ENCODE measurements at places on chromosomes 4 and X.
A peak's percentile ranks its signal among the peaks of the same experiment; 100 is the strongest.

DNA sequence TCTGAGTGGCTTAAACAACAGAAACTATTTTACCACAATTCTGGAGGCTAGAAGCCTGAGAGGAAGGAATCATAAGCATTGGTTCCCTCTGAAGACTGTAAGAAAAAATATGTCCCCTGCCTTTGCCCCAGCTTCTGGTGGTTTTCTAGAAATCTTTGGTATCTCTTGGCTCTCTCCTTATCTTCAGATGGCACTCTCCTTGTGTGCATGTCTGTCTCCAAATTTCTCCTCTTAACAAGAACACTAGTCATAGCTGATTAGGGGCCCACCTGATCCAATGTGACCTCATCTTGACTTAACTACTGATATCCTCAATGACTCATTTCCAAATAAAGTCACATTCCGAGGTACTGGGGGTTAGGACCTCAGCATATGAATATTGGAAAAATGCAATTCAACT is 635.0 kb upstream of the NR3C2 start:
- DNase-seq: no peak

GRCh38 chr4:83139514-83140156 is 25.1 kb upstream of the PLAC8 start:
- no peak for DNase-seq

GRCh38 chr4:16503421-16504100 is 277.3 kb upstream of the TAPT1 start:
- DNase-seq: no peak

DNA sequence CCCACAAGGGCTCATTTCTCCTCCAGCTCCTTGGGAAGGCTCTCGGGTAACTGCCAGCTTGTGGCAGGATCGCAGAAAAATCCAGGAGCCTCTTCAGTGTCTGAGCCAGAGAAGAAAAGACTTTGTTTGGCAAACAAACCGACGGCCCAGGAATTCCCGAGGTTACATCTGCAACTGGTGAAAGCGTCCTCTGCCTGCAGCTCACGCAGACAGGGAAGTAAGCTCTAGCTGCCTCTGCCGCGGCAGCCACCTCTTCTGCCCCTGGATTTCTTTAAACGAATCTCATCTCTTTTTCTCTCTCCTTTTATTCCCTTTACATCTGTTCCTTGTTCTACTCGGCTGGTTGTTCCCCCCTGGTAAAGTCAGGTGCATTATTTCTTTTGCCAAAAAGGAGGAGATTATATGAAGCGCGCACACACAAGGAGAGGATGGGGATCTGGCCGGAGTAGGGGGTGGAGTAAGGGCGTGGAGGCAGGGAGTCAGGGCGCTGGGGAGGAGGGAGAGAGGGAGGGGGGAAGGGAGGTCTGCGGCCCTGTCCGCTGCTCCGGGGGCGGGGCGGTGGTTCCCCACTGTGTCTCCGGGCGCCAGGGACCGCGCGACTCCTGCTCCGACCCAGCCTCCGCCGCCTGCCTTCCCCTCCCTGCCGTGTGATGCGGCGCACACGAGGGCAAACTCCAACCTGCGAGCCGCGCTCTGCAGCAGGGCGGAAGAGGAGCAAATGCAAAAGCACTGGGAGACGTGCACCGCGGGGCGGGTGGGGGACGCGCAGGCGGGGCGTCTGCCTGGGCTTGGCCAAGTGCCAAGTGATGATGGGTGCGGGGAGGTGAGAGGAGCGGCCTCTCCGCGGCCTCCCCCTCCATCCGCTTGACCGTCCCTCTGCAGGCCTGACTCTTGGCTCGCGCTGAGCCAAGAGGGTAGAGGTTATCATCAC is at the start of gene DCHS2:
DCHS2 (minus strand) TSS at position 459 of the 931 bp plus-strand sequence; CDS start at position 15, 444 bp downstream.
- DNase-seq: no peak

DNA sequence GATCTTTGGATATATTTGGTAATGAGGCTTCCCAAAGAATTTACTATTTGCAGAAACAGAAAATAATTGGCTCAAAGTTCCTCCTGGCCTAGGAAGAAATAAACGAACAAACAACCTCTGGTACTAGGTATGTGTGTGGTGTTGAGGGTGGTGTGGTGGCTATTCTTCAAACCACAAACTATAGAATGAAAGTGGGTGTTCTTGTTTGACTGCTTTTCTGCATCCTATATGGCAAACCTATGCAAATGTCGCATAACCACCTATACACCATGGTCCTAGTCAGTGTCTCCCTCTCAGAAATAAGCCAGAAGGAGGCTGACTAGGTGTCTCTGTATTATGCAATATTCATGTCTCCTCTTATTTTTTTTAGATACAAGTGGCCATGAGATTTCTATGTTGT is 106.6 kb upstream of the PCDH18 start:
- no peak for DNase-seq

- DNase-seq: no peak
These were observed 128.5 kb downstream of the ATG4A start for GRCh38 chrX:108219949-108220601.

DNA sequence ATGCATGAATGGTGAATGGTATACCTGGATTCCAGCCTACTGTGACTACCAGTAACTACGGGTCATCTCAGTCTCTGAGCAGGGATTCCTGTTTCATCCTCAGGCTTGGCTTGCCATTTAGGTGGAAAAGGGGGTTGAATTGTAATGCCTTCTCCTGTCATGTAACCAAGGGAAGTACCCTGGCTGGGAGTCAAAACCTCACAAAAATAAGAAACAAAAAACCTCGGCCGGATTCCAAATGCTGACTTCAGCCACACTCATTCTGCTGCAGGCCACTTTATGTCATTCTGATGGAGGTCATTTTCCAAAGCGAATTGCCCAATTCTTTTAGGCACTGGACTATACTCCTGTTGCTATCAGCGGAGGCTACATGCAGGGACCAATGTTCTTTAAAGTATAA is 324.7 kb downstream of the LDB2 start:
- DNase-seq: peak; percentile 79

- DNase-seq: no peak
These were observed 59.0 kb downstream of the REELD1 start for GRCh38 chr4:146273204-146273901.

DNA sequence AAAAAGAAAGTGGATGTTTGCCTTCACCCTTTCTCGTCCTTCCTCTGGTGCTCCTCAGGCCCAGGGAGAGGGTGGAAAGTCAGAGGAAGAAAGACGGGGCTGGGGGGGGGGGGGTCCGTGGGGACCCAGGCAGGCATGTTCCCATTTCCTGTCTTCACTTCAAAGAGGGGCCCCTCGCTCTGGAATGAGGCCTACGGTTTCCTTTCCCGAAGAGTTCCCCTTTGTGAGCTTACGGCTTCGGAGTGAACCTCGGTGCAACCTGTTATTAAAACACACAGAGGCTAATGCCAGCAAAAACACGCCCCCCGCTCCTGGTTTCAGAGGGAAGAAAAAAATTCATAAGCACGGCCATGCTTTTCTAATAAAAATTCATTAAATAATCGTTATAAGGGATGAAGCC is 40.1 kb downstream of the SHOX start:
- no peak for DNase-seq

- DNase-seq: no peak
These were observed 278 bp downstream of the CLOCK start for GRCh38 chr4:55546506-55546755.
